ENCODE measurements at places on chromosomes 7 and 10. TPM values are rescaled to one million over a fixed set of nuclear protein-coding genes. Genes with fewer than 3 reads are reported as not detected.
A peak's percentile ranks its signal among the peaks of the same experiment; 100 is the strongest.

GRCh38 chr10:117762819-117763172 is 220.2 kb downstream of the EMX2 start:
- peaks cover 6% of the 10 kb centered on the region for H3K27me3 ChIP-seq
- no peak overlapping the region for H3K4me3 ChIP-seq

DNA sequence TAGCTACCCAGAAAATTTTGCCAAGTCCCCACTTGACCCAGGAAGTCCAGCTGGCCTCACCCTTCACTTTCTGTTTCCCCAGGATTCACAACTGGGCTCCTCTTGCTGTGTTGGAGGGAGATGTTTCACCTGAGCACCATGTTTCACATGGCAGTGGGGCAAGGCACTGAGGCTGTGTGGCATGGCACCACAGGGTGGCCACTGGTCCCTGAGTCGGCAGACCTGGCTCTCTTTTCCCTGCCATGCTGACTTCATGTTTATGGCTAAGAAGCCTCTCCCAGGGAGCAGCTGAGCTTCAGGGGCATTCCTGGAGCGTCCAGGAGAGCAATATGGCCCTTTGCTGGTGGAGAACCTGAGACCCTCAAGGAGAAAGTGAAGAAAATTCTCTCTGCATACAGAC is 266.9 kb downstream of the RPS24 start:
- no peak overlapping the region for H3K27ac ChIP-seq
- H3K36me3 ChIP-seq, result peaks cover 2% of the 10 kb centered on the region
- H3K27me3 ChIP-seq, result peaks cover 3% of the 10 kb centered on the region
- DNase-seq, result no peak
- no peak overlapping the region for H3K4me3 ChIP-seq

- H3K27me3 ChIP-seq, result no peaks in the 10 kb centered on the region
- H3K27ac ChIP-seq, result no peak overlapping the region
- DNase-seq, result no peak
- no peaks in the 10 kb centered on the region for H3K36me3 ChIP-seq
- H3K4me1 ChIP-seq, result no peaks in the 10 kb centered on the region
Measured at GRCh38 chr10:57218382-57218781, 857.3 kb upstream of the ZWINT start.

DNA sequence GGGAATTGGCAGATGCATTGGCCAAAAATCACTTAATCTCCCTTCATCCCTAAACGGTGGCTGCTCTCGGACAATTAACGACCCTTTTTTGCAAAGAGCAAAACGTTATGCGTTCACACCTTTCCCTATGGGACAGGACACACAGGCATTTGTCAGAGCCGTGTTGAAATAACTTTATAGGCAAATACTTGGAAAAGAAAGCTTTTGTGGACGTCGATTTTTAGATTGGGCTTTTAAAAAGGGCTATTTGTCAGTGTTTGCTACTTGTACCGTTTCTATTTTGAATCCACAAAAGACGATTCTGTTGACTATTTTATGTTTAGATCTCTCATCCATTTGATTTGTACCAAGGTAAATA is 245.6 kb downstream of the SLC25A13 start:
- no peak overlapping the region for H3K27ac ChIP-seq
- H3K27me3 ChIP-seq, result peaks cover 40% of the 10 kb centered on the region
- H3K4me3 ChIP-seq, result no peak overlapping the region
- no peaks in the 10 kb centered on the region for H3K36me3 ChIP-seq
- peaks cover 11% of the 10 kb centered on the region for H3K4me1 ChIP-seq
- no peak for DNase-seq

CHST3 gene
- total RNA-seq, result 0.02 TPM

GRCh38 chr10:7471720-7472367 is 61.0 kb upstream of the SFMBT2 start:
- H3K4me1 ChIP-seq, result peaks cover 36% of the 10 kb centered on the region
- peak overlapping the region; percentile 69 for H3K27ac ChIP-seq
- DNase-seq, result no peak
- H3K4me3 ChIP-seq, result peak overlapping the region; percentile 62
- H3K36me3 ChIP-seq, result peaks cover 10% of the 10 kb centered on the region

DNA sequence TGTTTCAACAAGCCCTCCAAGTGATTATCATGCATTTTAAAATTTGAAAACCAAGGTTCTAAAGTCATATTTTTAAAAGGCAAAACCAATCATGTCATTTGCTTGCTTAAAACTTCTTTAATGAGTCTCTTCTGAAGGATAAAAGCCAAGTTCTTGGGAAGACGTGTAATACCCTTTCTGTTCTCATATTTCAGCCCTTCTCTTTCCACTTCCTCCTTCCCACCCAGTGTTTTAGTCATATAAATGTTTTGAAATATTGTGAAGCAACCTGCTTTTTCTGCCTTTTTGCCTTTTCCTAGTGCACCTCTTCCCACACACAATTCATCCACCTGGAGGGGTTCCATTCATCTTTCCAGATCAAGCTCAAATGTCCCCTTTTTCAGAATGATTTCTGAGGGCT is 211.1 kb upstream of the LRRTM3 start:
- no peaks in the 10 kb centered on the region for H3K36me3 ChIP-seq
- no peaks in the 10 kb centered on the region for H3K27me3 ChIP-seq
- DNase-seq, result no peak
- no peak overlapping the region for H3K4me3 ChIP-seq
- no peaks in the 10 kb centered on the region for H3K4me1 ChIP-seq

- H3K27me3 ChIP-seq, result peaks cover 36% of the 10 kb centered on the region
- H3K36me3 ChIP-seq, result no peaks in the 10 kb centered on the region
- DNase-seq, result no peak
- no peak overlapping the region for H3K27ac ChIP-seq
Measured at GRCh38 chr10:103273041-103273441, 3.9 kb upstream of the INA start.

All from activated CD4-positive, alpha-beta T cell treated with anti-CD3 and anti-CD28 coated beads, Interleukin-2, amount 10 ng/mL, durations not matched to agents 7 days and 5 days (primary cell).